ENCODE measurements at places on chromosomes 12 and 14. TPM values are rescaled to one million over a fixed set of nuclear protein-coding genes. Genes with fewer than 3 reads are reported as not detected.
A peak's percentile ranks its signal among the peaks of the same experiment; 100 is the strongest.

CMA1 gene
- not detected for total RNA-seq

- H3K4me1 ChIP-seq: no peaks in the 10 kb centered on the region
- H3K27me3 ChIP-seq: no peaks in the 10 kb centered on the region
- H3K27ac ChIP-seq: no peak overlapping the region
- H3K36me3 ChIP-seq: no peaks in the 10 kb centered on the region
- no peak overlapping the region for H3K4me3 ChIP-seq
Measured at GRCh38 chr14:100804558-100805309, 21.2 kb upstream of the MEG3 start.

DNA sequence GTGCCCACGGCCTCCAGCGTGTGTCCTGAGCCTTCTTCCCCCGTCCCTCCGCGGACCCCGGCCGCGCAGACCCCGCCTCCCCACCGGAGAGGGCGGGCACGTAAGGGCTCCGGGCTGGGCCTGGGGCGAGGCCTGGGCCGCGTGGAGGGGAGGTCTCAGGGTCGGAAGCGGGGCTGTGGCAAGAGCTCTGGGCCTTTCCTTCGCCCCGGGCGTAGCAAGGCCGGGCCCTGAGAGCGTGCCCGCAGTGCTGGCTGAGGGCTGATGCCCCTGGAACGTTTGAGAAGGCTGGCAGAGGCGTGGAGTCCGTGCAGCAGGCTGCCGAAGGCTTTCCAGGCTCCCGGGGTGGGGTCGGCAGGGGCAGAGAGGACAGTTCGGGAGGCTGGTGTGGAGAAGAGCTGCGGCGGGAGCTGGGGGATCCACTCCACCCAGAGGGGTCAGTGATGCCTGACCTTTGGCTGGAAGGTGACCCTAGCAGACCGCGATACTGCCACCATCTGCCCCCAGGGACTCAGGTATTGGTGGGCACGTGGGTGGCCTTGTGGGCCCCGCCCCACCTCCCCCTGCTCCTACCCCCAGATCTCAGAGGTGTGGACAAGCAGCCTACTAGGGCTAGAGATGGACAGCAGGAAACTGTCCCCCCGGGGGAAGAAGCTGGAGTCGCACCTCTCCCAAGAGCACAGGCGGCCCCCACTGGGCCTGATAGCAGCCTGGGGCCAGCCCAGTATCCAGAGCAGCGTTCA lies 558 bp downstream of the TEX22 start:
- H3K36me3 ChIP-seq: no peaks in the 10 kb centered on the region
- H3K27ac ChIP-seq: peak overlapping the region; percentile 85

DNA sequence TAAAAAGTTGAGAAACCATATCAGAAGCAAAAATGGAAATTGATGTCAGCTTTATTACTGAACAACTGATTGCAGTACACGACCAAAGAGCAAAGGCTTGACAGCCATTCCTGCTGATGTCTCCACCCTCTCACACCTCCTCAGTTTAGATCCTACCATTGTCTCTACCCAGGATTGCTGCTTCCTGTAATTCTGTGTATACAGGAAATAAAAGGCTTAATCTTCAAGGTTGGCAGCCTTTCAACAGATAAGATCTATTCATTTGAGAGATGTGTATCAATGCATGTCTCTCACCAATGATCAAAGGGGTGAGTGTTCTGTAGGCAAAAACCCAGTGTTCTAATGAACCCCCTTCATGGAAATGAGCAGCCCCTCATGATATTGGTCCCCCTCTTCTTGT lies 27.0 kb downstream of the SLCO1C1 start:
- no peak for DNase-seq
- no peaks in the 10 kb centered on the region for H3K27me3 ChIP-seq
- H3K36me3 ChIP-seq: no peaks in the 10 kb centered on the region

DNA sequence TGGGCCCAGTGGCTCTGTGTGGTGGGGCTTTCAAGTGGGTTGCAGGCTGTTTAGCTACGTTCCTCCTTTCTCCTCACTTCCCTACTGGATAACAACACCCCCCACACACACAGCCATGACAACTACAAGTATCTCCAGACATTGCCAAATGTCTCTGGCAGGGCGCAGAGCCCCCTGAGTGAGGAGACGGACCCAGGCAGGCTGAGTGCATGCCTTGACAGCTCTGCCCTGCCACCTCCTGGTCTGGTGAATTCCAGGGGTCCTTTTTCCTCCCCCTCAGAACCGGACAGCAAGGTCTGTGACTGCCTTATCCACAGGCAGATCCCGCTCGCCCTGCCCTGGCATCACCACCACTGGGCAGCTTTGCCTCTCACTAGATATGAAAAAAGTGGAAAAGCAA lies 276.5 kb downstream of the TMEM132C start:
- no peak overlapping the region for H3K27ac ChIP-seq
- H3K4me3 ChIP-seq: no peak overlapping the region

DNA sequence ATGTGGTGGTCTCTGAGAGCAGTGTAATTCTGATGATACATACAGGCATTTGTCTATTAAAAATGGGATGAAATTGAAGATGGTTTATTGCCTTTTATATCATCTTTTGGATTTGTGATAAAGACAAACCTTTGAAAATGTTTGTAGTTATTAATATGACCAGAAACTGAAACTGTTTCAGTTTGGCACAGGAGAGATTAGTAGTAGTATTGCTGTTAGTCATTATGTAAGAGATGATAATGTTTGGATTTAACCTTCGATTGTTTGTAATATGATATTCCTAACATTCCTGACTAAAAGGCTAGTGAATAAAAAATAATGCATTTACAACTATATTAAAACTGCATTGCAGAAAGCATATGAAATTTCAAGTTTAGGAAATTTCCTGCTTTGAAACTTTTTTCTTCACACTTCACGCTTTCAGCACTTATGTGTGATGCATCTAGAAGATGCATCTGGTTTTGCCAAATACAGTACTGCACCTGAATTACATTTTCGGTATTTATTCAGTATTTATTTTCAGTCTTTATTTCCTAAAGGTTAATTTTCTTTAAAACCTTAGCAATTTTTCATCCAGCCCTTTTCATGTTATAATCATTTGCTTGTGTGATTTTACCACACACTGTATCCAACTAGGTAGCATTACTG lies 25.5 kb downstream of the ADIPOR2 start:
- no peaks in the 10 kb centered on the region for H3K36me3 ChIP-seq
- H3K27ac ChIP-seq: no peak overlapping the region
- H3K4me3 ChIP-seq: no peak overlapping the region

GRCh38 chr12:26691234-26691970 lies 141.6 kb downstream of the ITPR2 start:
- H3K4me1 ChIP-seq: no peaks in the 10 kb centered on the region
- H3K4me3 ChIP-seq: no peak overlapping the region
- DNase-seq: no peak
- no peaks in the 10 kb centered on the region for H3K27me3 ChIP-seq

GNB3 gene
- total RNA-seq: not detected

DNA sequence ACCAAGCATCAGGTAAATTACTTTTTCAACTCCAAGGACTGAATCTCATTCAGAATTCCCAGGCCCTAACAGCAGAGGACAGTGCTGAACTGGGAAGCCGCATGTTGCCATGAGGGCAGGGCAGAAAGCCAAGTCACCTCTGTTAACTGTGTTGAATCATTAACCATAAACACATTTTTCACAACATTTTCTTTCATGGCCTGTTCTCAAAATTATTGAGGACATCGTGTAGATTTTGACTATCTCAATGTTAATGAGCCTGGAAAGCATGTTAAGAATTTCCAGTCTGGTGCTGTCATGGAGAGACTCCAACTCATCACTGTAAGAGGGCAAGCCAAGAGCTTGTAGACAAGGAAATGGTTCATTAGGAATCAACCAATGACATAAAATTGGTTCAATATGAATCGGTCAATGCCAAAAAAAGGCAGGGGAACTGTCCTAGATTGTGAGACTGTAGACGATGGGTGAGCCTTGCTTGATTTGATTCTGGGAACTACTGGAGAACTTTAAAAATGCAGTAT lies 33.7 kb downstream of the CPM start:
- H3K36me3 ChIP-seq: no peaks in the 10 kb centered on the region
- H3K27ac ChIP-seq: no peak overlapping the region
- DNase-seq: peak; percentile 55
- peaks cover 5% of the 10 kb centered on the region for H3K4me1 ChIP-seq
- no peaks in the 10 kb centered on the region for H3K27me3 ChIP-seq
- no peak overlapping the region for H3K4me3 ChIP-seq

PNP gene
- 70.1 TPM for total RNA-seq

RNASE7 gene
- total RNA-seq: not detected

GRCh38 chr14:101177301-101177971 lies 273.9 kb upstream of the RTL1 start:
- H3K4me3 ChIP-seq: no peak overlapping the region
- H3K27me3 ChIP-seq: no peaks in the 10 kb centered on the region
- peak; percentile 30 for DNase-seq
- H3K4me1 ChIP-seq: no peaks in the 10 kb centered on the region
- H3K36me3 ChIP-seq: no peaks in the 10 kb centered on the region
- H3K27ac ChIP-seq: no peak overlapping the region

GRCh38 chr12:26122061-26122680 lies 2.7 kb downstream of the BHLHE41 start:
- no peaks in the 10 kb centered on the region for H3K27me3 ChIP-seq
- H3K4me1 ChIP-seq: no peaks in the 10 kb centered on the region
- no peaks in the 10 kb centered on the region for H3K36me3 ChIP-seq
- peak; percentile 34 for DNase-seq

PLEK2 gene
- 30.5 TPM for total RNA-seq

DNA sequence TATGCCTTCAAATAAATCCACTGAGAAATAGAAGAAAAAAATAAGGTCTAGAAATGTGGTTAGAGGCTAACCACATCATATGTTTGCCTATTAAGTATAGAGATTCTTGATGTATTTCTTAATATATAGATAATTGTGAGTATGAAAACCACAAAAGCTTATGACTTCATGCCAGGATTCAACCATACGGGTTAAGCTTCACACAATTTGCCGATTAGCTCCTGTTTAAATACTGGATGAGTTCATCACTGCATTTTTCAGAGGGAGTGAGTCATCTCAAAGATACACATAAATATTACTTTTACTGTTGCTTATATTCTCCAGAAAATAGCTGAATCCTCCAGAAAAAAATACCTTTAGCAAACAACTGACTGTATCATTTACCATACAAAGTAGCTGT lies 79.6 kb downstream of the RPL10L start:
- no peaks in the 10 kb centered on the region for H3K4me1 ChIP-seq
- H3K4me3 ChIP-seq: no peak overlapping the region
- no peak overlapping the region for H3K27ac ChIP-seq

DNAJC22 gene
- total RNA-seq: 57.8 TPM

RNF31 gene
- total RNA-seq: 46.4 TPM

DNA sequence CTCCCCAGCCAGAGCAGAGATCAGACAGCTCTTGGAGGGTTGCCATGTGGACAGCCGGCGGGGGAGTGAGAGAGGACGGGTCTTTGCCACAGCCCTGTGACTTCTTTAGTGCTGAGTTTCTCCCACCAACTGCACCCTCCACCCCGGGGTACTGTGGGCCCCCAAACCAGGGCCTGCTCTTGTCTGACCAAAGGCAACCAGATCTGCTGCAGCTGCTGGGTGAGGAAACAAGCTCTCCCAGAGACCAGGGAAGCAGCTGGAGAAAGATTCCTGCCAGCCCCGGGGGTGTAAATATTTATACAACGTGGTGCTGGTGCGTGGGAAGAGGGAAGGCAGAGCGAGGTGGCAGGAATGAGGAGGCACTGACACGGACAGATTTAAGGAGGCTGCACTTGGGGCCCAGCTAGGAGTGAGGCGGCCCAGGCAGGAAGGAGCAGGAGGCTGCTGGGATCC lies 14.3 kb upstream of the ZFP36L1 start:
- H3K4me1 ChIP-seq: no peaks in the 10 kb centered on the region
- H3K27ac ChIP-seq: peak overlapping the region; percentile 82
- no peaks in the 10 kb centered on the region for H3K36me3 ChIP-seq
- H3K4me3 ChIP-seq: no peak overlapping the region
- no peaks in the 10 kb centered on the region for H3K27me3 ChIP-seq
- DNase-seq: peak; percentile 73

DNA sequence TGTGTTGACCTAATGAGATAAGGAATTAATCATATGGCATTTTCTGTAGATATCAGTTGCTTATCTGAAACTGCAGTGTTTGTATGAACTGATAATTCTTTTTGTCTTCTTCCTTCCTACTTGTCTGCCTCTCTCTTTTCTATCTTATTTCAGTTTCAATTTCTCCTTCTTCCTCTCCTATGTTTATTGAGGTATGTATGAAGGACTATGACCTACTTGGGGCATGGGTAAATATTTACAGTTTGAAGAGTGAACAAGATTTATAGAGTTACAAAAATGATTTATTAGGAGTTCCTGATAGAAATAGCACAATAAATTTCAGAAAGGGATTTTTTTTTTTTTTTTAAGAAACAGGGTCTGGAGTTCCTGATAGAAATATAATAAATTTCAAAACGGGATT lies 88.7 kb upstream of the MUCL1 start:
- no peak overlapping the region for H3K4me3 ChIP-seq
- no peak overlapping the region for H3K27ac ChIP-seq
- no peaks in the 10 kb centered on the region for H3K36me3 ChIP-seq
- no peaks in the 10 kb centered on the region for H3K4me1 ChIP-seq
- DNase-seq: no peak

GRCh38 chr14:40122968-40123648 lies 690.9 kb upstream of the FBXO33 start:
- H3K4me3 ChIP-seq: no peak overlapping the region
- H3K4me1 ChIP-seq: no peaks in the 10 kb centered on the region
- DNase-seq: no peak
- no peaks in the 10 kb centered on the region for H3K36me3 ChIP-seq
- H3K27me3 ChIP-seq: no peaks in the 10 kb centered on the region

GRCh38 chr14:89429199-89430181 lies 12.5 kb upstream of the FOXN3 start:
- H3K4me1 ChIP-seq: no peaks in the 10 kb centered on the region
- DNase-seq: peak; percentile 55
- no peaks in the 10 kb centered on the region for H3K27me3 ChIP-seq
- peak overlapping the region; percentile 21 for H3K4me3 ChIP-seq

GRCh38 chr12:71524626-71525025 lies 85.0 kb downstream of the LGR5 start:
- H3K36me3 ChIP-seq: no peaks in the 10 kb centered on the region
- no peak for DNase-seq
- no peak overlapping the region for H3K4me3 ChIP-seq
- no peak overlapping the region for H3K27ac ChIP-seq
- no peaks in the 10 kb centered on the region for H3K4me1 ChIP-seq

DNA sequence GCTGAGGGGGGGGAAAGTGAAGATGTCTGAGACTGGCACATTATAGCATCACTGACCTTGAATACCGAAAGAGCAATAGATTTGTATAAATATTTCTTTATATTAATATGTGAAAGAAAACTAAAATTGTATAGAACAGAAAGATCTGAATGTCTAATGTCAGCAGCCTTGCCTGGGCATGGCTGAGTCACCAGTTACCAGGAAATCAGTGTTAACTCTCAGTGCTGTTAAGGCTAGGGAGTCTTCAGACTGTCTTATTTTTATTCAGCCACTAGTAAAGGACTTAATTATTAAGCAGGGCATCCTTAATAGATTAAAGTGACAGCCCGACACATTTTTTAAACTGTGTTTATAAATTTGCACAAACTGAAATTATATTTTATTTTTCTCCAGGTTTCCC lies 122.9 kb upstream of the AEBP2 start:
- no peaks in the 10 kb centered on the region for H3K36me3 ChIP-seq
- no peak overlapping the region for H3K4me3 ChIP-seq
- no peaks in the 10 kb centered on the region for H3K27me3 ChIP-seq
- no peak overlapping the region for H3K27ac ChIP-seq
